ENCODE measurements at places on chromosomes 2 and 18.

DNA sequence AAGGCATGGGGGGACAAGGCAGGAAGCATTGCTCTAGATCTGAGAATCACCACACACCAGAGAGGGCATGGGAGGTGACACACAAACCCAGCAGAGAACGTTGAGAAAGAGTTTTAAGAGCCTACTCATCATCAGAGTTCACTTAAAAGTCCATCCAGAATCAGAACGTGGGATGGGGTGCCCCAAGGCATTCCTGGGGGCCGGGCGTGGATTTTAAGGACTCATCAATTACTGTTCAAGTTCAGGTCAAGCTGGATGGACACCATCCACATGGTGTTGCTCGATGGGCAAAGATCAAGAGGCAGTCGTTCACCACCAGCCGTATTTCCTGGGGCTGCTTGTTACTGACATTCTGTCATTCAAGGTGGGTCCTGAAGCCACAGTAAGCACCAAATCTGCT, 34.9 kb downstream of the BCL11A start:
- DNase-seq: no peak

- no peak for DNase-seq
Measured at GRCh38 chr2:63580651-63581297, 7.5 kb downstream of the WDPCP start.

- DNase-seq: no peak
Measured at GRCh38 chr2:238881353-238882081, 33.6 kb downstream of the TWIST2 start.

GRCh38 chr18:55510809-55511208, 77.2 kb downstream of the TCF4 start:
- DNase-seq: no peak

DNA sequence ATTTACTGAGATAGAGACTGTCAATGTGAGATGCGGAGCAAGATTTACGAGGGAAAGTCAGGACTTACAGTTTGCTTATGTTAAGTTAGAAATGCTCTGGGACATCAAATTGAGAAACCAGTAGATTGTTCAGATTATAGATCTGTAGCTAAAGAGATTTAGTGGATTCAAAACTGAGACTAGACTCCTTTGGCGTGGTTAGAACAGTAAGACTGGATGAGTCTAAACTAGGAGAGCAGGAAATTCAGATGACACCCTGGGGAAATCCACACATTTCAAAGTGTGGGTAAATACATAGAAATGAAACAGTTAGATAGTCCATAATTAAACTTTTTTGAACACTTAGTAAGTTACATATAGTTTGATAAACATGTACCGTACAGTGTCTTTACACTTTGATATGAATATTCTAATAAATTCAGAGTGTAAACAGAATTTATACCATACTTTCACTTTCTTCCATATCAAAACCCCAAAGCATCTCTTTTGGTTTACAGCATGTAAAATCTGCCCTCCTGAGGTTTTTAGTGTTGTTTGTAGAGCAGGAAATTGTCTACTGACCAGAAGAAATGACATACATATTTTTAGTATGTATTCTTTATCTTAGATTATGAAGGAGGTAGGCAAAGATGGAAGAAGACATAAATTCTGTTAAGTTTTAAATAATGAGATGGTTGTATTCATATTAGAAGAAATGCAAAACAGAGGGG, 231.5 kb downstream of the NYAP2 start:
- no peak for DNase-seq

GRCh38 chr2:75493230-75493629, 67.5 kb downstream of the EVA1A start:
- no peak for DNase-seq

DNA sequence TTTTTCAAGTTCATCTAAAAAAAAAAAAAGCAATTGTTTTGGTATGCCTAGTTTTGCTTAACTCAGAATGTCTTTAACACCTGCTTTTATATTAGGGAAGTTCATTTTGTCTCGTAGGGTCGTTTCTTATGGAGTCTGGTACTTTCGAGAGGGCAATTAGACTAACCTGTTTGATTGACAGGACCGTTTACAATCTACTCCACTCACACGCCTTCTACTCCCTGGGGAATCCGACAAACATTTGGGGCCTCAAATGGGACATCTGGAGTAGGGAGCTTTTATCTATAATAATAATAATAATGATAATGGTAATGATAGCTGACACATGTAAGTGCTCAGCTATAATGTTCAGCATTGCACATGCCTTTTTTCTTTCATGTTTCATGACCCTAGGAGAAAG, 261.6 kb upstream of the RASGRP3 start:
- no peak for DNase-seq

DNA sequence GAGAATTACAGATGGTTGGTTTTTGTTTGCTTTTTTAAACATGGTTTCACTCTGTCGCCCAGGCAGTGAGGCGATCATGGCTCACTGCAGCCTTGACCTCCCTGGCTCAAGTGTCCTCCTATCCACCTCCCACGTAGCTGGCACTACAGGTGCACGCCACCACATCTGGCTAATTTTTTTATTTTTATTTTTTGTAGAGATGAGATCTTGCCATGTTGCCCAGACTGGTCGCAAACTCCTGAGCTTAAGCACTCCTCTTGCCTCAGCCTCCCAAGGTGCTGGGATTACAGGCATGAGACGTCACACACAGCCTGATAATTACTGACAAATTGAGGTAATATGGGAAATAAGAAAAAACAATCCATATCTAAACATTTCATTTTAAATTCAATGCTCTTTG, 110.5 kb upstream of the ZSWIM2 start:
- no peak for DNase-seq

GRCh38 chr2:119282146-119282995, 58.7 kb downstream of the STEAP3 start:
- DNase-seq: no peak

DNA sequence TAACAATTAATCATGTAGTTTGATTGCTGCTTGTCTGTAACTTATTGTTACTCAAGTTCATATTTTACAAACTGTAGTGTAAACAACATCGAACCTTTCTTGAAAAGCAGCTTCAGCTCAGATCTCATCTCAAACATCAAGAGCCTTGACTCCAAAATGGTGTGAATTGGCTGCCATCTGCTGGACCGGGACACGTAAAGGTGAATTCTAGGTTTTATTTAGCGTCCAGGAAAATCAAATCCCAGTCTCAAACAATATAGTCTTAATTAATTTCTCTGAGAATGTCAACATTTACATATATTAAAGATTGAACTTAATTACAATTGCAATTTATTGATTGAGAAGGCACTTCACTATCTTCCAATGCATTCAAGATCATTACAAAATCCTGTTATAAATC, 453.0 kb downstream of the GALR1 start:
- DNase-seq: peak; percentile 63

DNA sequence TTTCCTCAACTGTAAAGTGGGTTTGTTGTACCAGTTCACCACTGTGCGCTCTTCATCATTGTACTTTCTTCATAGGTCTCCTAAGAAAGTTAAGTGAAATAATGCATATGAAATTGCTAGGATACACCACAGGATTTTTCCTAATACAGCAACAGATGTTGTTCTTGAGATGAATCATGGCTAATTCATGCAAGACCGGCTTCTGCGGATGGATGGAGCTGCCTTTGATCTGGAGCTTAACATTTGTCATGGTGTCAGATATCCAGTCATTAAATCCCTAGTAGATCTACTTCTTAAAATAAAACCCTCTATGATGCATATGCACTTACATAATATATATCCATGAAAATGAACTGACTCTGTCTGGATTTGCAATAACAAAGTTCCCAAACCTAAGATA, 114.1 kb downstream of the COL6A3 start:
- DNase-seq: no peak

- peak; percentile 19 for DNase-seq
Measured at GRCh38 chr2:219344751-219345430, 12.3 kb upstream of the RESP18 start.

GRCh38 chr2:135182190-135182589, 130.1 kb downstream of the RAB3GAP1 start:
- DNase-seq: no peak

GRCh38 chr2:47373747-47374146, 29.2 kb upstream of the MSH2 start:
- no peak for DNase-seq

DNA sequence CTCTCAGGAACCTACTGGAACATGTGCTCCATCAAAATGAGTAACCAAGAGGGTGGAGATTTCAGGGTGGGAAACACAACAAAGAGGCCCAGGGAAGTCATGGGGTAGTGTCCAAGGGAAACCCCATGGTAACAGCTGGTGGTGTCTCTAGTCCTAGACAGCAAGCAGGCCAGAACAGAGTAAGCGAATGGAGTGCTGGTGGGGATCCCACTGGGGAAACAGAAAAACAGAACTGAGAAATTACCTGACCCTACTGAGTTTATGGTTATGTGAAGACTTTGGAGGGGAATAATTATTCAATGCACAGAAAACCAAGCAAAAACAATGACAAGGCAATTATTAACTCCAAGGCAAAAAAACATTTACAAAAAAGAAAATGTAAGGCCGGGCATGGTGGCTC, 16.9 kb downstream of the ERCC3 start:
- no peak for DNase-seq

GRCh38 chr2:72149556-72150156, 2.0 kb upstream of the CYP26B1 start:
- no peak for DNase-seq

DNA sequence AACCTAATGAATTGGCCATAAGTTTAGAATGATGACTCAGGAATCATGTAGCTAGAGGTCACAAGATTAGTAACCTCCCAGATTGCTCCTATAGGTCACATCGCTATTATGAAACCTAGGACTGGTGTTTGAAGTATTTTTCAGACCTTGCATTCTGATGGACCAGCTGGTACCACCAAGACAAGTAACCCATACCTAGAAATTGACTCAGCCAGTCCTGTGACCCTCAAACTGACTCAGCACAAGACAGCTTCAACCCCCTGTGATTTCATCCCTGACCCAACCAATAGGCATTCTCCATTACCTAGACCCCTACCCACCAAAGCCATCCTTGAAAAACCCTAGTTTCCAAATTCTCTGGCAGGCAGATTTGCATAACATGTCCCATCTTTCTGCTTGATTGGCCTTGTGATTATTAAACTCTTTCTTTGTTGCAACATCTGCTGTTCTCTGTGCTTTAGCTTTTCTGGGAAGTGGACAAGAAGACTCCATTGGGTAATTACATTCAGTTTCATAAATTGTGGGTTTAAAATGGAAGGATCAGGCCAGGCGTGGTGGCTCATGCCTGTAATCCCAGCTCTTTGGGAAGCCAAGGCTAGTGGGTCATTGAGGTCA, 254.9 kb downstream of the IRS1 start:
- no peak for DNase-seq

- DNase-seq: no peak
Measured at GRCh38 chr2:164810843-164811242, 30.8 kb downstream of the COBLL1 start.

DNA sequence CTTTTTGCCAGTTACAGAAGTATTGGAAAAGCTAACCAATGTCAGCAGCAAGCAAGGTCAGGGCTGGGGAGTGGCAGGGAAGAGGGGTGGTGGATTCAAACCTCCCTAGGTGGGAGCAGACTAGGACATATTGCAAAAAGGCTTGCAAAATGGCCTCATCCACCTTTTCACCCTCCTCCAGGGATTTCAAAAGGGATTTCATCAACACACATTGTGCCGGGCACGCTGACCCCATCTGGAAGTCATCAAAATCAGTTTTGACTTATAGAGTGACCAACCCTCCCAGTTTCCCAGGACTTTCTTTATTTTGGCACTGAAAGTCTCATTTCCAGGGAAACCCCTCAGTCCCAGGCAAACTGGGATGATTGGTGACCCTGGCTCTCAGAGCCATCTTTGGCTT, 94.7 kb downstream of the BIN1 start:
- no peak for DNase-seq
